ENCODE measurements at places on chromosomes 2 and 18.

GRCh38 chr2:216520112-216520511 is 21.5 kb downstream of the RPL37A start:
- DNase-seq: no peak

DNA sequence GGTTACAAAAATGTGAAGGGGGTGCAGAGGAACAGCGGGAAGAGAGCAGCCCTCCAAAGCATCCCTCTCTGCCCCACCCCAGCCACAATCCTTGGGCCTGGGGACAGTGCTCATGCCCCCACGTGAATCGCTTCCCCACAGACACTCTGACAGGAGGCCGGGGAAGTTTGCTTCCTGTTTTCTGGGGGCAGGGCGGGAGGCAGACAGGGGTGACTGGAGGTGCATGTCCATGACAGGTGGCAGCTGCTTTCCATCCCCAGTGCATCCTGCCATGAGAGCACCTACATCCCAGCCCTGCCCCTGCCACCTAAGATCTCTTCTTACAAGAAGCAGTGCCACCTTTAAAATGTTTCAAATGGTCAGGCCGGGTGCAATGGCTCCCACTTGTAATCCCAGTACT is 47.2 kb upstream of the UBE2F start:
- DNase-seq: no peak

DNA sequence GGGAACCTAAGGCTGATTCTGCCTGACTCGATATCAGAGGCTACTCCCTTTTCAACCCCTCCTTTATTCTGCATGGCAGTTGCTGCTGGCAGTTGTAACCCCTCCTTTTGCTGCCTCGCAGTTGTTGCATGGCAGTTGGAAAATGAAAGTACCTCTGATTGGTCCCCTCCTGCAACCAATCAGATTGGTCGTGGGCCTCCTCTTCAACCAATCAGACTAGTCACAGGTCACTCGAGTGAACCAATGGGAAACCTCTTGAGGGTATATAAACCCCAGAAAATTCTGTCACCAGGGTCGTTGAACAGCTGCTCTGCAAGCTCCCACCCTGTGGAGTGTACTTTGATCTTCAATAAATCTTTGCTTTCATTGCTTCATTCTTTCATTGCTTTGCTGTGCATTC is 294.3 kb upstream of the SLC8A1 start:
- DNase-seq: no peak

DNA sequence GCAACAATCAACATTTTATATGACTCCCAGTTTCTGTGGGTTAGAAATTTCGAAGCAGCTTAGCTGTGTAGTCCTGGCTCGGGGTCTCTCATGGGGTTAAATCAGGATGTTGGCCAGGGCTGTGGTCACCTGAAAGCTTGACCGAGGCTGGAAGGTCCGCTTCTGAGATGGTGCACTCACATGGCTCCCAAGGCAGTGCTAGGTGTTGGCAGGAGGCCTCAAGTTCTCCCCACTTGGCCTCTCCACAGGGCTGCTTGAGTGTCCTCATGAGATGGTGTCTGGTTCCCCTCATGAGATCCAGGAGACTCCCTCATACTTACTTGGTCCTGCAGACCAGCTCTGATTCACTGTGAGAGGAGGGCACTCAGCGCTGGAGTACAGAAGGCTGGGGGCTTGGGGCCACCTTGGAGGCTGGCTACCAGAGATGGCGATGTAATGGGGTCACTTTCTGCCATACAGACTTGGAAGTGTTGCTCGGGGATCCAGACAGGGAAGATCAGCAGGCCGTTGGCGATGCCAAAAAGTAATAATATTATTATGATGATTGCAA is 98.8 kb downstream of the INHBB start:
- no peak for DNase-seq

DNA sequence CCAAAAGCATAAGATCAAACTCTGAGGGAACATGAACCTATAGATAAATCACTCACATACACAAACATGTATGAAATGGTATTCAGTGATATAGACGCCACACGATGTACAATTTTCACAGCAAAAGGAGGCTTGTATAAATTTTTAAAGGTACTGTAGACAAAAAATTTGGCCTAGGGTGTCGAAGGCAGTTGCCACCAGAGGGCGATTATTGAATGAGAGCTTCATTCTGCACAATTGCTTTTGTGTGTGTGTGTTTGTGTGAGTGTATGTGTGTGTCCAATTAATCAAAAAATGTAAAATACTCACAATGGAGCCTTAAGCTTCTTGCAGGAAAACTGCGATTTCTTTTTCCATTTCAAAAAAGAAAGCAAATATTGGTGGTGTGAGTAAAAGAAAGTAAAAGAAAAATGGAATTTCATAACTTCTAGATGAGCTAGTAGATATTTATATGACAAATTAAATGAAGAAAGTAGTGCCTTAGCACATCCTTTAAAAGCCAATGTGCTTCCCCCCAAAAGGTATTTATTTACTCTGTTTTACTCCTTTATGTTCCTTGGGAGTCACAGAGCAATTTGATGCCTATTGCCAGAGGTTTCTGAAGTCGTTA is 800.1 kb downstream of the SATB2 start:
- no peak for DNase-seq
